ENCODE measurements at places on chromosomes 6 and 20.

GRCh38 chr20:19370076-19371075 is 157.9 kb downstream of the SLC24A3 start:
- DNase-seq, result no peak

DNA sequence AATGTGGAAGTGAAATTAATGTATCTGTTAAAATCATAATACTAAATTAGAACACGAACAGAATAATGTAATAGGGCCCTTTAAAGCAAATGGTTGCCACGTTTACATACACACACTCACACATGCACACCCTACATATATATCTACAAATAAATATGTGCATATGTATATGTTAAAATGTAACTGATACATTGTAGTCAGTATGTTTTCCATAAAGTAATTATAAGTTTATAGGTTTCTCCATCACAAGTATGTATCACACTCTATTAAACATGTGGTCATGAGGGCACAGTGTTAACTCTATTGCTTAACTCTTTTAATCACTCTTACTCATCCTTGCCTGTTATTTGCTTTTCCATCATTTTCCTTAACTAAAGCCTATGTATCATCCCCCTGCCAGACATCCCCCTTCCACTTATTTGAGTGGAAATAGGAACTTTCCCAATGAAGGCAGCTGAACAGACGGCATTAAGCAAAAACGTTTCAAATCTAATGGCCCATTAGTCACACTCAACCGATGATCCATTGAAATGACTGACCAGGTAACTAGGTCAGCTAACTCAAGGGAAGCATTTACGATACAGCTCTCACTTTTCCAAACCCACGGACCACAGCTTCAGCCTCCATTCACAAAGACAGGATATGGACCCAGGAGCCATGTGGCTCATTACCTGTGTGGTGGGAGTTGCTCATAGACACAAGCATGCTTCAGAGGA is 89.3 kb downstream of the HAO1 start:
- DNase-seq, result no peak

DNA sequence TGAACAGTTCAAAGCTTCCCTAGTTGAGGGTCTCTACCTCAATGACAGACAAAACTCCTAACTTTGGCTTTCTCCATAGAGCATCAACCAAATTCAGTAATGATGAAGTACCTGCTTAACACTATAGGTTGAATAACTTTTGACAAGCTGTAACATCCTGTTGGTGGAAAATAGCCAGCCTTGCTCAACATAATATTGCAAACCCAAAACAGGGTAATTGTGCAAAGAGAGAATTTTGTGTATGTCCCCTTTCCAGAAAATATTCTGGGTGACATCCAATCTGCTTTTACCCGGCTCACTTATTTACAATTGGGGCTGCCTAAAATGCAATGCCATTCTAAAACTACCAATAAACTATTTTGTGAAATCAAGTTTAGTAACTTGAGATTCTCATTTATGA is 72.8 kb downstream of the ATXN1 start:
- no peak for DNase-seq

DNA sequence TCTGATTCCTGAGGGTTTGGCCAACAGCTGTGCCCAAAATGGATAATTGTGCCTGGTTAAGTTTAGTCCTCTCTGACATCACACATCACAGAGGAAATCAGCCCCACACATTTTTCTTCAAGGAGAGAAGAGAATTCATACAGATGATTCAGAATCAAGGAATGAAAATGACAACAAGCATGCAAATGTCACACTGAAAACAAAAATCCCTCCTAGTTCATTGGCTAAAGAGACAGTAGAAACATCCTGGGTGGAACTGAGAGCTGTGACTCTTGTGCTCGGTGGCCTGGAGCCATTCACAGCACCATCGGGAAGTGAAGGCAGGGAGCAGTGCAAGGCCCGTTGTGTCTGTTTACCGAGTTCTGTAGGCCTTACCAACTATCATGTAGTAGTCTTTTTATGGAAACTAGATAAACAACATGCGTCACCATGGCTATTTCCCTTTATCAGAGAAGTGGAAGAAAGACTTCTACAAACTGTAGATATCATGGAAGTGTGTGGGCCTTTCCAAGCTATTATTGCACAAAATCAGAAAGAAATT is 81.7 kb upstream of the TENT5A start:
- no peak for DNase-seq

DNA sequence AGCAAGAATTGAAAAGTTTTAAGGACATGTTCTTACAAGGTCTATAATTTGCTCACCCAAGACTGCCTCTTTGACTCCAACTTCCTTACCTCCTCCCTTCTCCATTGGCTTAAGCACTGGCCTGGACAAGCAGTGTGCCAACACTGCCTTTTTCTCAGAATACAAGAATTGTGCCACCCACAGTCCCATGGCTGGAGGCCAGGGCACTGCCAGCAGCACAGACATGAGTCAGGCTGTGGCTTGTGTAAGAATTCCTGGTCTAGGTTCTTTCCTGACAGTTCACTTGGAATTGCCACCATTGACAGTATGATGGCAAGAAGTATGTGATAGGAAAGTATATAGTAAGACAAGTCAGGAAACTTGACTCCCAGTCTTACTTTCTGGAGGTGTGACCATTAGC is 202.7 kb upstream of the MARCKS start:
- no peak for DNase-seq

DNA sequence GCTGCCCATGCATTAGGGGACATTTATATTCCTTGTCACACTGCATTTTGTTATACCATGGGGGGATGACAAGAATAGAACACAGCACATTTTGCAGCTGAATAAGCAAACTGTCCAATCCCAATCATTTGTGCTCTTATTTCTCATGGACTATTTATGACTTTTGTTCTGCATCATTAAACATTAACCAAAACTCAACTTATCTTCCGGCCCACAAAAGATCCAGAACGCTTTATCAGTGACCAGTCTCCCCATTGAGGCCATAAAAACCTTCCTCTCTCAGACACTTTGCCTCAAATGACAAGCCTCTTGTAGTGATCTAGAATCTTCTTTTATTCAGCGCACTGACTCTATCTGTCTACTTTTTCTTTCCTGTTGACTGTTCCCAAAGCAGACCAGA is 28.4 kb upstream of the FOXQ1 start:
- no peak for DNase-seq

DNA sequence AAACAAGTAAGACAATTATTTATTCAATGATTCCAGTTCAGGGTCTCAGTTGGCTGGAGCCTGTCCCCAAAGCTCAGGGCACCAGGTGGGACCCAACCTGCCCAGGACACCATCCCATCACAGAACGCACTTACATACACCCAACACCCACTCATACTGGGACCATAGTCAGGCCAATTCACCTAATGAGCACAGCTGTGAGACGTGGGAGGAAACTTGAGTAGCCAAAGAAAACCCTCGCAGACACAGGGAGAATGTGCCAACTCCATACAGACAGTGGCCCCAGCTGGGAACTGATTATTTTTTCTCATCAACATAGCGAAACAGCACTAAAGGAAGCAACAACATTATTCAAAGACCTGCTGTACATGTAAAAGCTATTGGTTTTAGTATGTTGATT is 58.6 kb upstream of the DOK5 start:
- no peak for DNase-seq

GRCh38 chr20:8756410-8756809 is 312.5 kb upstream of the PLCB4 start:
- DNase-seq, result no peak

- no peak for DNase-seq
Observed at GRCh38 chr6:5150551-5151075, 65.5 kb downstream of the PPP1R3G start.

DNA sequence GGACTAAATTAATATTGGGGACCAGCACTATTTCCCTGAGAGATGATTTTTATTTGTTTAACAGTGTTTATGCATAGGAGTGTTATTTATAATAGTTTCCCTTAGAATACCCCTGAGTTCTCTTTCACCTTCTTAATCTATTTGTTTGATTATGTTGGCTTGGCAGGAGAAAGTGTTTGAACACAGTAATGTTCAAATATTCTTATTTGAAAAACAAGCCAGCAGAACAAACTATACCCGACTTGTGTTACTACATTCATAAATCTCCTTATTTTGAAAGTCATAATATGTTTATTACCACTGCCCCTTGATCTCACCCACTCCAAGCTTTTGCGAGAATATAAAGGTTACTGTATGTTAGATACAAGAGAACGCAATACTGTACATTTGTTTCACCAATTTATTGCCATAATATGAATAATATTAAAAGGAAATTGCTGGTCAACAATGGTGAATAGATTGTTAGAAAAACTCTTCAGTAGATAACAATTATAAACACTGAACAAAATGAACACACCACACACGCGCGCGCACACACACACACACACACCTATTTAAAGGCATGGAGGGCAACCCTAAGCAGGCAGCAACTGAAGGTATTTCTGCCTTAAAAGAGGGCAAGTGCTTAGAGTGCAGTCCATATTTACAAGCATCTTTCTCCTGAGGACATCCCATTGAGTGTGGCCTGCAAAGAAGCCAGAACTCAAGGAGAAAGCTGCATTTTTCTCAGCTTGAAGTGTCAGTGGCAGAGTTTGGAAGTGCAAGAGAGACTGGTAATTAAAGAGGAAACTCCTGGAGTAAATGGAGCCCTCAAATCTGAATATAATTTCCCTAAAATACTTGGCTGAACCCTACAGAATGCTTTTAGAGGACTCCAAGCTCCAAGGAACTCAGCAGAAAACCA is 279.4 kb upstream of the MAN1A1 start:
- no peak for DNase-seq

DNA sequence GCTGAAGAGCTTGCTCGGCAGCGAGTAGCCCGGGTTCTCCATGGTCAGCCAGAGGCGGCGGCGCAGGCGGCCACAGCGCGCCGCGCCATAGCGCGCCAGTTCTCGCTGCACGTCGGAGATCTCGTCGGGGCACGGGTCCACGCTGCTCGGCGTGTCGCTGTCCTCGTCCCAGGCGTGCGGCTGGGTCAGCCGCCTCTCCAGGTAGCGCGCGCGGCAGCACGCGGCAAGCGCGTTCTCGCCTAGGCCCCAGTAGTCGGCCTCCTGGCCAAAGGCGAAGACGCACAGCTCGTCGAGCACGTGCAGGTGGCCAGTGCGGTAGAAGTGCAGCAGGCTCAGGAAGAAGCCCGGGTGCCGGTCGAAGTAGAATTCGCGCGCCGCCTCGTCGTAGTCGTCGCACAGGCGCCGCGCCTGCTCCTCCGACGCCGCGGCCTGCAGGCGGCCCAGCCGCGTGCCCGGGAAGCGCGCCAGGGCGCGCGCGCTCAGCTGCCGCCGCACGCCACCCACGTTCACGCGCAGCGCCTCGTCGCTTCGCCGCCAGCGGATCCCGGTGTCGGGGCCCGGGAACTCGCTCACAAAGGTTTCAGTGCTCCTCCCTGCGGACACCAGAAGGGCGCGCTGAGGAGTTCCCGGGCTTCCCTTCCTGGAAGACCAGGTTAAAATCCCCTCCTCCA is 2.7 kb downstream of the KCNS1 start:
- DNase-seq, result no peak

- no peak for DNase-seq
Observed at GRCh38 chr20:31476643-31477215, 1.6 kb downstream of the REM1 start.

- DNase-seq, result no peak
Observed at GRCh38 chr6:145132709-145133108, 602.6 kb downstream of the EPM2A start.
